ENCODE measurements at places on chromosomes 7 and 10.
A peak's percentile ranks its signal among the peaks of the same experiment; 100 is the strongest.

DNA sequence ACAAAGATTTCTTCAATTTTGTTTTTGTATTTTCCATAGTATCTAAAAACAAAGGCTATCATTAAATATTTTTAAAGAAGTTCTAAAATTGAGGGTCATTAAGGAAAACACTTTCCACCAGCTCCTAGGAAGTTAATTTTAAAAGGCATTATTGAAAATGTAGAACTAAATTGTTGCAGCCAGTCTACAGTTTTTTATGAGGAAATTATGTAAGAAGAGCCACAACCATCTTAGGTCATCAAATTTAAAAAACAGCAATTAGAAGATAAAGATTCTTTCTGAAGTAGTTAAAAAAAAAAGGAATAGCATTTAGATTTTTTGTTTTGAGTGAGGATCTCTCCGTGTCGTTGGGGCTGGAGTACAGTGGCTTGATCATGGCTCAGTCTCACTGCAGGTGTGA lies 161.7 kb downstream of the NRBF2 start:
- no peak for DNase-seq

DNA sequence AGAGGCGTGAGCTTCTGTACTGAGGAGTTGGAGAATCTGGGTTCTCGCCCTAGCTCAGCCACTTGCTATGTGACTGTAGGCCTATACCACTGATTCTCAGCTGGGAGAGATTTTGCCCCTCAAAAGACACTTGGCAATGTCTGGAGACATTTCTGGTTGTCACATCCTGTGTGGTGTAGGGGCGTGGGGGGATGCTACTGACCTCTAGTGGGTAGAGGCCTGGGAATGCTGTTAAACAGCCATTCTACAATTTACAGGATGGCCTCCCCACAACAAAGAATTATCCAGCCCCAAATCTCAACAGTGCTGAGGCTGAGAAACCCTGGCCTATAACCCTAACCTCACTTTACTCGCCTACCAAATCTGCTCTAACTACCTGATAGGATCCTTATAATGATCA lies 58.8 kb upstream of the GAD2 start:
- no peak for DNase-seq

GRCh38 chr10:117886766-117887165 lies 160.0 kb downstream of the RAB11FIP2 start:
- DNase-seq = no peak

- no peak for DNase-seq
Observed at GRCh38 chr7:107999779-108000560, 3.0 kb downstream of the LAMB1 start.

DNA sequence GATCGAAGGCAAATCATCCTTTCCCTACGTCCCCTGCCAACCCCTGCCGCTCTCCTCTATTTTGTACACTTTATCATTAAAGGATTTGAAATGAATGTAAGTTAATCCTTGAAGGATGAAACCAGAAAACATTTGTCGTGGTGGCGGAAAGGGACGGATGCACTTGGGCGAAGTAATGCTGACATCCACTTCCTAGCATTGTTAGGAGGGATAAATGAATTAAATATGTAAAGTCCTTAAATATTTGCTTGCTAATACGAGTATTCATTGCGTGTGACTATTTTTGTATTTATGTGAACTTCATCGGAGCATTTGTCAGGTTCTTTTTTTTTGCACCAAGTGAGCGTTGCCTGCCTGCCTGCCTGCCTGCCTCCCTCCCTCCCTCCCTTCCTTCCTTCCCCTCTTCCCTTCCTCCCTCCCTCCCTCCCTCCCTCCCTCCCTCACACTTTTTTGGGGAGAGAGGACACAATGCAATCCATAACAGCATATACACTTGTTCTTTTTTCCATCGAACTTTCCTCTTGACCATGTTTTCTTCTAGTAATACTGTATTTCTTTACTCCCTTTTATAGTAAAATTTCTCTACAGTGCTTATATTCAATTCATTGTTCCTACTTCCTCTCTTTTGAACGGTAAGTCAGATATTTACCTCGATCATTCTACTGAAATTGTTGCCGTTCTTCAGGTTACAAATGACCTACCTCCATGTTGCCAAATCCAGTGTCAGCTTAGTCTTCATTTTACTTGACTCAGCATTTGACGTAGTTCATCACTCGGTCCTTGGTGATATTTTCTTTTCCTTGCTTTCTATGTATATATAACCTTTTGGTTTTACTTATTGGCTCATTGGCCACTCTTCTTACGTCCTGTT lies 831 bp downstream of the CCDC7 start:
- DNase-seq = no peak

DNA sequence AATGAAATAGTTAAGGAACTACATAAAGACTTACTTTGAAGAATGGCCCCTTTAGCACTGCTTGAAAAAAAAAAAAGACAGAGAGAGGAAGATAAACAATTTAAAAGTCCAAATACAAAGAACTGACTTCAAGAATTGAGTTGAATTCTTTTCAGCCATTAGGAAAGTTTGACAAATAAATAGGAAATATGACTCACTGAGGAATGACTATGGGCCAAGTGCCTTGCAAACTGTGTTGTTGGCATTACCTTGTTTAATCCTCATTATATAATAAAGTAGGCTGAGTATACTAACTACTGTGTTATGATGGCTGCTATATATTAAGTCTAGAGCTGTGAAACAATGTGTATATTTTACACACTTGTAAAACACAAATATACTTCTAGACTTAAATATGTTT lies 151.1 kb downstream of the ELMO1 start:
- DNase-seq = no peak

DNA sequence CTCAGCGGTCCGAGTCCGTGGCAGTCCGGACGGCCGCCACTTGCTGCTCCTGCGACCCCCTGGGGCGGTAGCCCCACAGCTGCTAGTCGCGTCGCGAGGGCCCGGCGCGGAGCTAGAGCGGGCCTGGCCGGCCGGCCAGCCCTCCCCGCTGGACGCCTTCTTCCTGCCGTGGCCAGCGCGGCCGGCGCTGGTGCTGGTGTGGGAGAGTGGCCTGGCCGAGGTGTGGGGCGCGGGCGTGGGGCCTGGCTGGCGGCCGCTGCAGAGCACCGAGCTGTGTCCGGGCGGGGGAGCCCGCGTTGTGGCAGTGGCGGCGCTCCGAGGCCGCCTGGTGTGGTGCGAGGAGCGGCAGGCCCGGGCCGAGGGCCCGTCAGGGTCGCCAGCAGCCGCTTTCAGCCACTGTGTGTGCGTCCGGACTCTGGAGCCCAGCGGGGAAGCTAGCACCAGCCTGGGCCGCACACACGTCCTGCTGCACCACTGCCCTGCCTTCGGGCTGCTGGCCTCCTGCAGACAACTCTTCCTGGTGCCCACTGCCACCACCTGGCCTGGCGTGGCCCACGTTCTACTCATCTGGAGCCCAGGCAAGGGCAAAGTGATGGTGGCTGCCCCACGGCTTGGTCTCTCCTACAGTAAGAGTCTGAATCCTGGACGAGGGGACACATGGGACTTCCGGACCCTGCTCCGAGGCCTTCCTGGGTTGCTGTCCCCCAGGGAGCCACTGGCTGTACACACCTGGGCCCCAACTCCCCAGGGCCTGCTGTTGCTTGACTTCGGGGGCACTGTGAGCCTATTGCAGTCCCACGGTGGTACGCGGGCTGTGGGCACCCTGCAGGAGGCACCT lies 631 bp downstream of the HPS6 start:
- DNase-seq = no peak

DNA sequence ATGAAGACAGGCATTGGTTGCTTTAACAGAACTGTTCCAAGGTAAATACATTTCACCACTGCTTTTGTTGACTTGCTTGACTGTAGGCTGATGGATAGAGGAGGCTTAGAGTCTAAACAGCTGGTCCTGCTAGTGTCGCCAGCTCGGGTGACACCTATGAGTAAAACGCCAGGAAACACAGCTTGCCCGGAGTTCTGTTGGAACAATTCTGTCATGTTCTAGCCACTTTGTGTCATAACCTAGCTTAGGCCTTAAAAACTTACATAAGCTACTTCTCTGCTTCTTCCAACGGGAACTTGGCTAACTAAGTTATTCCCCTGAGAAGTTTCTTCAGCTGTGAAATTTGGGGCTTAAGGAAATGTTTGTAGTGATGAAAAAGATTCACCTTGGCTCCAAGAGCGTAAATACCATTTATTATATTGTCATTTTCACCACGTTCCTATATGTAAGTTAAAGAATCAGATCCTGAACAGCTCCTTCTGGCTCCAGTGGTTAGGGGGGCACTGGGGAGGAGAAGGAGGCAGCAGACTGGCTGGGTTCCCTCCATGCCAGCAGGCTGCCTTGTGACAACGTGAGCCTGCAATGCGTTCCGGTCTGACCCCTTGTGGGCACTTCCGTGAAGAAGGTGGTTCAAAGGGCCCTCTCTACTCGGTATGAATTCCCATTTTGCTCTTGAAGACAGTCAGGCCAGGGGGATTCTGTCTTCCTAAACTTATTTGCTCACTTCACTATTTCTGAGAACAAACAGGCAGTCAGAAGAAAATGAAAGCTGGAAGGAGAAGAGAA lies 253.2 kb downstream of the BMPER start:
- no peak for DNase-seq

DNA sequence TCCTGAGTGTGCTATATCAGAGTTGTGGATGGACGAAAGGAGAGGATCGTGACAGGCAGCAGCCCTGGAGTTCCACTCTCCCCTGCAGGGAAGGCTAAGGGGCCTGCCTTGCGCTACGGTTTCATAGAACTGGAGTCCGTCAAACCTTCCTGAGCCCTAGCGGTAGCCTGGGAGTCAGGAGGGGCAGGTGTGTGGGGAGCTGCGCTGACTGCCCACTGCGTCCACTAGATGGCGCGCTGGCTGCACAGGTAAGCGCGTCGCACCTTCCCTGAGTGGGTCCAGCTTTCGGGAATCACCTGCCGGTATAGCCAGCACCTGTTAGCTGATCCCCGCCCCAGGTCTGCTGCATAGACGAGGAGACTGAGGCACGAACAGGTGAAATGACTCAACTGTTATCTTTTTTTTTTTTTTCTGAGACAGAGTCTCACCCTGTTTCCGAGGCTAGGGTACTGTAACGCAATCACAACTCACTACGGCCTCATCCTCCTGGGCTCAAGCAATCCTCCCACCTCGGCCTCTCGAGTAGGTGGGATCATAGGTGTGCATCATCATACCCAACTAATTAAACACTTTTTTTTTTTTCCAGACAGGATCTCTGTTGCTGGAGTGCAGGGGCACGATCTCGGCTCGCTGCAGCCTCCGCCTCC lies 20.2 kb upstream of the BAIAP2L1 start:
- DNase-seq = peak; percentile 26

GRCh38 chr7:14275356-14275755 lies 285.9 kb upstream of the ETV1 start:
- no peak for DNase-seq

GRCh38 chr7:42883950-42884349 lies 27.9 kb downstream of the C7orf25 start:
- DNase-seq = no peak

DNA sequence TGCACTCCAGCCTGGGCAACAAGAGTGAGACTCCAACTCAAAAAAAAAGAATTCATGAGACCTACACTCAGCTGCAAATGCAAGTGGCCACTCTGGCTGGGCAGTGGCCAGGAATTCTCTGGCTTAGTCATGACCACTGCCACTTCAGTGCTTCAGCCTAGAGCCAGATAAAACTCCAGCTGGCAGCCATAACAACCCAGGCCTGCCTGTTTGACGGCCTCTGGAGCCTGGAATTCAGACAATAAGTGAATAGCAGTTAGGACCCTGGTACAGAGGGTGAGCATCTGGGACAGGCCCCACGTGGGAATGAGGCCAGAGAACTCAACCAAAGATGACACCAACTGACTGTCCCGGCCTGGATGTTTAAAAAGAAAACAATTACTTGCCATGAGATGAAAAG lies 18.9 kb downstream of the RCC1L start:
- no peak for DNase-seq

- DNase-seq = no peak
Observed at GRCh38 chr7:25333296-25333928, 105.1 kb upstream of the NPVF start.

DNA sequence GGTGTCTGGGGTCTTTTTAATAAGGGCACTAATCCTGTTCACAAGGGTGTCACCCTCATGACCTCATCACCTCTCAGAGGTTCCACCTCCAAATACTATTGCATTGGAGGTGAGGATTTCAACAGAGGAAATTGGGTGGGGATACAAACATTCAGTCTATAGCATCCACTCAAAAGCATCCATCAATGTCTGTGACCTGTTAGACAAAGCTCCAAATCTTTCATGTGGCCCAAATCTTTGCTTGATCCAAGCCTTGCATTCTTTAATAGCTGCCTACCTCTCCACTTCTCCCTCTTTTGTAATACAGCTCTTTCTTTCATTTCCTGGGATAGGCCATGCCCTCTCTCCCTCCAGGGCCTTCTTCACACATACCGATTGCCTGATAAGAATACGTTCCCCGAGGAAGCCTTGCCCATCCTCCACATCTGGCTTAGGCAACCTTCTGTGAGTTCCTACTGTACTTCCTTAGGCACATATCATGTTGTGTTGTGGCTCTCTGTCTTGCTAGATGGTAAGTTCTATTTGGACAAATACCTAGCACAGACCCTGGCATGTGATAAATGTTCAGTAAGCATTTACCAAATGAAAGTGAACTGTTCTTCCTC lies 66.1 kb downstream of the CREM start:
- DNase-seq = no peak

- DNase-seq = no peak
Observed at GRCh38 chr10:97991871-97992270, 38.5 kb downstream of the CRTAC1 start.

- DNase-seq = no peak
Observed at GRCh38 chr10:2703953-2704352, 363.4 kb upstream of the PFKP start.

- no peak for DNase-seq
Observed at GRCh38 chr10:80580638-80581468, 43.2 kb downstream of the SH2D4B start.

DNA sequence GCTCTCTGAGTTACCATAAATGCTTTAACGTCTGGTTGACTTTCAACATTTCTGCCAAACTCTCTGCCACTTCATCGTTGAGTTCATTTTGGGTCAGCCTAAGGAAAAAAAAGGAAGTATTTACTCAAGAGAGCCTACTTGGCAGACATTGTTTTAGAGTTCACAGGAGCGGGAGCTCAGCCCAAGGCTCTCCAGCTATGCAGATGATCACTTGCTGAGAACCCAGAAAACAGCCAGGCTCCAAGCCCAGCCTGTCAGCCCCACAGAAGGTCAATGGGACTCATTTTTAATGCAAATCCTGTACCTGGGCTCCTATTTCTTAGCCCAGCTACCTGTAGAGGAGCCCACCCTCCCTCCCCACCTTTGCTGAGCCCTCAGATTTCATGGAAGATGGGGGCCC lies 45.5 kb downstream of the NOD1 start:
- no peak for DNase-seq

DNA sequence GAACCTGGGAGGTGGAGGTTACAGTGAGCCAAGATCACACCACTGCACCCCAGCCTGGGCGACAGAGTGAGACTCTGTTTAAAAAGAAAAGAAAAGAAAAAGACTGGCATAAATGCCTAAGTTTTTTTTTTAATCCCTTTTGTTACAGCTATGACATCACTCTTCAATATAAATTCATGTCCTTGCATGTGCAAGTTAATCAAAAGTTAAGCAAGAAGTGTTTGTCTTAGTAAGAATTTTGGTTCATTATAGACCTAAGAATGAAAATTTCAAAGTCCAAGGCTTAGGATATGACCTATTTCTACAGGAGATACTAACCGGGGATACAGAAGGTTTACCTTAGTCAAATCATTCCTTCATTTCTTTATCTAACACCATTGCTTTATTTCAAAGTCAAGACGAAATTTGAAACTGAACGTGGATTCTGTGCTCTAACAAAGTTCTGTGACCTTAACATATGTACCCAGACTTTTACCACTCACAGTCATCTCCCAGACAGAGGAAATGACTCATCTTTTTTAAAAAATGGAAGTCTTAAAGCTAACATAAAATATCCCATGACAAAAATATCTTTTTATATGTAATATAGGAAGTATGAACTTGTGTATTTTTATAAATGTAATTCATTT lies 29.3 kb upstream of the ITGB8 start:
- DNase-seq = no peak

GRCh38 chr10:44044549-44044948 lies 340.3 kb downstream of the CXCL12 start:
- DNase-seq = no peak
